ENCODE measurements at places on chromosomes 2 and 18. TPM values are rescaled to one million over a fixed set of nuclear protein-coding genes. Genes with fewer than 3 reads are reported as not detected.

- DNase-seq, result no peak
These were observed 127.8 kb downstream of the ARHGAP28 start for GRCh38 chr18:6857300-6857699.

- DNase-seq, result peak; percentile 91
These were observed 20.7 kb downstream of the SCYGR8 start for GRCh38 chr2:227766373-227766883.

DNA sequence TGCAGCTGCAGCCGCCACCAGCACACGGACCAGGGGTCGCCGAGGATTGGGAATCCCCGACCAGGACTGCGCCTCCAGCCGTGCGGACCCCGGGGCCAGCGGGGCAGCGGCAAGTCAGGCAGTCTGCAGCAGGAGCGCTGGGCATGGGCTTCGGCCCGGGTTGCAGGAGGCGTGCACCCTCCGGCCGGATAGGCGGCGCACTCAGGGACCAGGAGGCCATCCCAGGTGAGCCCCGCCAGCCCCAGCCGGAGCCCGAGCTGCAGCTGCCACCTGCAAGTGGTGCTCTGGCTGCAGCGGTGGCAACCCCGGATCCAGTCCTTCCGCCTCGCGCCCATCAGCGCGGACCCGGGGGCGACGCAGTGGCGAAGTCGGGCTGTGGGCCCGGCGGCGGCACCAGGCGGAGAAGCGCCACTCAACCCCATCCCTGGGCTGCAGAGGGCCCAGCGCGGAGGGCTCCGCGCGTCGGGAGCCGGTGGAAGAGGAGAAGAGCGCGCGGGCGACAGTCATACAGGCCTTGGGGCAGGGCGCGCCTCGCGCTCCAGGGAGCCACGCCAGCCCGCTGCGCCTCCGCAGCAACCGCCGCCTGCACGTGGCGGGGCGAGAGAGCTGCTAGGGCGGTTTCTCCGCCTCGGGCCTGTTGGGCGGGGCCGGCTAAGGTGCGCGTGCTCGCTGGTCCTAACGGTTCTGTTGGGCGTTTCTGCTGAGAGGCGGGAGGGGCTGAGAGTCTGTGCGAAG lies 73.8 kb downstream of the RPIA start:
- no peak for DNase-seq

- DNase-seq, result no peak
These were observed 6.5 kb upstream of the MAL start for GRCh38 chr2:95018861-95019550.

DNA sequence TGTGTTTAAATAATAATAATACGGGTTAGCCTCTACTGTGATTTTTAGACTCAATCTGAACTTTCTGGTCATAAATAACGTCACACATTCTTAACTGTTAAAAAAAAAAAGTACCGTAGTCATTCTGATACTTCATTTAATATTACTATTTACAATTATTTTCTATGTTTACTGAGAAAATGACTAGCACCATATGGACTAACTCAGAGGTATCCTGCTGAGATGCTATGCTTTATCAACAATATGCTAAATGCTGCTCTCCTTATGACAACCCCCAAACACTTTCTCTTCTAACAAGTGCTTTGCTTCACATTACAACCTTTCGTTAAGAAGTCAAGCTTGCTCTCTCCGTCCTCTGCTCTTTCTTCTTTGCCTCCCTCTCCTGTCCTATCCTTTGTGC lies 182.1 kb downstream of the AFF3 start:
- DNase-seq, result no peak

- DNase-seq, result no peak
These were observed 60.4 kb upstream of the CDKL4 start for GRCh38 chr2:39304200-39304599.

Gene RAB31
- 36.8 TPM for total RNA-seq

Gene CFAP221
- total RNA-seq, result not detected

Gene SLC30A3
- total RNA-seq, result 7.6 TPM

Data from ascending aorta (tissue), 2 donors.